ENCODE measurements at places on chromosomes 3 and 15.
A peak's percentile ranks its signal among the peaks of the same experiment; 100 is the strongest.

- no peak for DNase-seq
Measured at GRCh38 chr3:122430371-122430770, 14.5 kb upstream of the WDR5B start.

DNA sequence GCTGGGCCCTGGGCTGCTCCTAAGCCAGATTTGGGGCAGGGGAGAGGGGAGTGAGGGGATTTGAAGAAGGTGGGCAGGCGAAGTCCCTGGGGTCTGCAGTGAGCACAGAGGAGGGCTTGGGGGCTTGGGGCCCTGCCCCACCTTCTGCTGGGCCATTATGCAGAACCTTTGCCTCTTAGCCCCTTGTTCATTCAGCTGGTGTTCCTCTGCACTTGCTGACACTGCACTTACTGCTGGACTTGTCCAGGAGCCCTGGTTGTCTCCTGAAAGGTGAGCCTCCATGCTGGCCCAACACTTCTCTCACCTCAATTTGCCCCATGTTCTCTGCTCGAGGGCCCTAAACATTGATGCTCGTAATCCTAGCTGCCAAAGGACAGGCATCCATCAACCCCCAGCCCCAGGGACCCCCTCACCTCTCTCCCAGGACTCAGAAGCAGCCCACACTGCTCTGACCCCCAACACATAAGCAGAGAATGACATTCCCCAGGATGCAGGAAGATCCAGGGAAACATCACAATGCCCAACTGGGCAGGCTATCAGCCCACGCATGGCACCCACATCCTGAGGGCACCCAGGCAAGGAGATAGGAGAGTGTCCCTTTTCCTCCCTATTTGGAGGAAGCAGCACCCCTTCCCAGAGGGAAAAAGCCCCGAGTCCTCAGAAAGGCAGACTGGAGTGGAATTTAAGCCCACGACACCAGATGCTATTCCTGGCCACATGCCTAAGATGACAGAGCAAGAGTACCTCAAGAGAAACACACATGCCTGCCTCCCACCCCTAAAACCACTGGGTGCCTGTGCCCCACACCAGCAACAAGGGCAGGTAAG, 76.8 kb downstream of the ADCY5 start:
- no peak for DNase-seq

GRCh38 chr3:128447561-128448013, 19.1 kb downstream of the DNAJB8 start:
- DNase-seq, result peak; percentile 67

GRCh38 chr15:25690673-25691543, 172.2 kb downstream of the ATP10A start:
- no peak for DNase-seq

DNA sequence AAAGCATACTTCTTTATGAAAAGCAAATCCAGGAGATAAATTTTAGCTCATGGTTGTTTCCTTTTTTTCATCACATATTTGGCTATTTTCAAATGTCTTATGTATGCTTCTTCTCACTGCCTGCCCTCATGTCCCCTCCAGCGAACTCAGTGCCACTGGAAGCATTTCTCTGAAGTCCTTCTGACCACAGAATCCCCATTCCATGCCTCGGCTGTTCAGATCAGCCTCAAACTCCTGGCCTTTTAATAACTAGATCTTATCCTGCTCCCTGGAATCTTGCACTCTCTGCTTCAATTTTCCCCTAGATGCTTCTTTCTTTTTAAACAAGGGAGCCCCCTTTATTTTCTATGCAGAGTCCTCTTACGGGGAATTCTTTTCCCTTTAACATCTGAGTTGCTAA, 10.1 kb downstream of the ETV5 start:
- no peak for DNase-seq

GRCh38 chr15:94233441-94233840, 2.1 kb downstream of the MCTP2 start:
- DNase-seq, result no peak

- no peak for DNase-seq
Measured at GRCh38 chr3:123949641-123950040, 11.4 kb downstream of the CCDC14 start.

DNA sequence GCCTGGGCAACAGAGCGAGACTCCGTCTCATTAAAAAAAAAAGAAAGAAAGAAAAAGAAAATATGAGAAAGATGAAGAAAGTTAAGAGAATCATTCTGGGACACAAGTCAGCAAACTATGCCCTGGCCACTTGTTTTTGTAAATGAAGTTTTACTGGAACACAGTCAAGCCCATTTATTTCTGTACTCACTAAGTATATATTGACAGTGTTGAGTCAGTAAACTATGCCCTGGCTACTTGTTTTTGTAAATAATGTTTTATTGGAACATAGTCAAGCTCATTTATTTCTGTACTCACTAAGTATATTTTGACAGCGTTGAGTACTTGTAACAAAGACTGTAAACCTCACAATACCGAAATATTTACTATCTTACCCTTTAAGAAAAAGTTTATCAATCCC, 42.2 kb upstream of the SIN3A start:
- no peak for DNase-seq

DNA sequence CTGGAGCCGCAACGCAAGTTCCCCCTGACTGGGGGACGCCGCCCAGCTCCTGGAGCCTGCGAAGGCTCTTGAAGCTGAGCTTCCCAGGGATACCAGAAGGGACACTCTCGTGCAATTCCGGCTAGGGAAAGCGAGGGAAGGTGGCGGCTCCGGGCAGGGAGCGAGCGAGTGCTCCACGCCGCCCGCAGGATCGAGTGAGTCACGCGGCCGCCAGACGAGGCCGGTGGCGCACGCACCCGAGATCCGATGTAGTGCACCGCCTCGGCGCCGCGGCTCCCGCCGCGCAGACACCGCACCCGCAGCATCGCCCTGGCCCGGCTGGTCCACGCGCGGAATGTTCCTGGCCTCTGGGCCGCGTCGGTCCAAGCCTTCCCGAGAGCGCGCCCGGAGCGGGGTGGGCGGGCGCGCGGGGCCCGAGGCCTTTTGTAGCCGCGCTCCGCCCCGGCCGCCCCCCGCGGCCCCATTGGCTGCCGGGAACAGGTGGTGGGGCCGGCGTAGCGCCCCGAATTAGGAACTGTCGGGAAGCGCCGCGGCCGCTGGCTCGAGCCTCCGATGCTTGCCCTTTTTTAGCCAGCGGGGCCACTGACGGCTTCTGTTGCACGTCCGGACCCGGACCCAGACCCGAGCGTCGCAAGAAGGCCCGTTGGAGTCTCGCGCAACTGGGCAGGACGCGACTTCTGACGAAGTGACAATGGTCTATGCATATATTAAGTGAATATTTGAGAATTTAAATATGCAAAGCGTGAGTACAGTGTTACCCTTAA, at the start of gene GATM:
Gene GATM, minus strand, starts transcription at position 396 of the 764 bp plus-strand sequence. Its CDS starts 91 bp downstream, at position 305.
- peak; percentile 62 for DNase-seq
